ENCODE measurements at places on chromosomes 2 and 18.

GRCh38 chr18:43265465-43265864, 11.8 kb downstream of the SYT4 start:
- no peak for DNase-seq

DNA sequence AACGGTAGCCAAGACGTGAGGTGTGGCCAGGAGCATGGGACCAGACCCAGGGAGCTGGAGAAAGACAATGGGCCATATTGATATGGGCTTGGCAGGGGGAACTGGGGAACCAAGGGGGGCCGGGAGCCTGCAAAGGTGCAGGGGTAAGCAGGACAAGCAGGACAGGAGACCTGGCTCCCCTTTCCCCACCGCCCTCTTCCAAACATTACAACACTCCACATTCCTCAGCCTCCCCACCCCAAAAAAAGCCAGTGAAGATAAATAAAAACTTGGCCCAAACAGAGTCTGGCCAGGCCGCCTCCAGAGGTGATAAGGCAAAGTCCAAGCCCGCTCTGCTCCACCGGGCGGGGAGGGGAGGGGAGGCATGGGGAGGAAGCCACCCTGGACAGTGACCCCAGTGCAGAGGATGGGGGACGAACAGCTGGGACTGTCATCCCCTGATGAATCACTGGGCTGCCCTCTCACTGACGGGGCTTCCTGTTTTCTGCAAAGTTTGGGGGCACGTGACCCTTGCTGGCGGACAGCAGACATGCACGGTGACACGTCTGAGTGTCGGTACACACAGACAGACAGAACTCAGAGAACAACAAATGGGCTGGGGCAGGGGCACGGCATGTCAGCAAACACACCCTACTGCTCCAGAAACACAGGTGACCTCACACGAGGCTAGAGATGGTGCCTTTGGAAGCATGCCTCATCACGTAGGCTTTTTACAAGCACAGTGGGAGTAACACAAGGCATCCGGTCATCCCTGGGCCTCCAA, 100.2 kb downstream of the TNS1 start:
- peak; percentile 11 for DNase-seq

- no peak for DNase-seq
Measured at GRCh38 chr2:16093639-16094529, 153.5 kb downstream of the MYCN start.

DNA sequence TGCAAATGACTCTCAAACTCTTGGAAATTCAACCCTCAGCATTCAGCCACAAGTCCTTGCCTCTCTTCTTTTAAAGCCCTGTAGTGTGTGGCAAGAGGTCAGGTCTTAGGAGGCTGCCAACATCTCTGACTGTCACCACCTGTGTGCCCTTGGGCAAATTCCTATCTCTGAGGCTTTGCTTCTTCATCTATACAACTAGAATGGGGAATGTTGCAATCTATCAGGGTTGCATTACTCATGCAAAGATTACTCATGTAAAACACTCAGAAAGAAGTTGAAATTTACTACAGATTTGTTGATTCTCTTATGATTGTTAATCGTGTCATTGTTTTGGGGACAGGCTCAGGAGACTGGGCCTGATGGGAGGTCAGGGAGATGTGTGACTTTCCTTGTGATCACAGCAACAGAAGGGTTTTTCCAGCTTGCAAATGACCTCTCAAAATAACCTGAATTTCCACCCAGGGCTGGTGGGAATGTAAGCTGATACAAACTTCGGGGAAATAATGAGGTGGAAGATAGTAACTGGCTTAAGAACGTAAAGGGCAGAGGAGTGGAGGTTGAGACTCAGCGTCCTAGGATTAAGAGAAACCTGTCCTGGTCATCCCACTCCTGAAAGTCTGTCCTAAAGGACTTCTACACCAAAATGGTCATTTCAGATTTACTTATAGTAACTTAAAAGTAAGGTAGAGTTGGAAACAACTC, 32.1 kb upstream of the SIGLEC15 start:
- DNase-seq = no peak

DNA sequence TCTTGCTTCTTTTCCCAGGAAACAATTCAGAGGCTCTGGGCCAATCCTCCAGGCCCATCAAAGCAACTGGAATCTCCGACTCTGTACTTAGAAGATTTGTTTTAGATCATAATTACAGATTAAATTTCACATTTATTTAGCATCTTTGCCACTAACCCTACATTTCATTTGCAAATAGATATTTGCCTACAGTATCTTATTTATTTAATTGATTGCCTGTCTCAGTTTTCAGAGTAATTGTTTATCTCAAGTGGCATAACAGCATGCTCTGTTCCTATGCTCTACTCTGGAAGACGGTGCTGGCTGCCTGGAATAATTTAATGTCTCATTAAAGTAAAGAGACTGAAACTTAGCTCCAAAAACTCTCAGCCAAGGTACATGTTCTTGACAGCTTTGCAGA, 213.4 kb downstream of the HNMT start:
- DNase-seq = no peak

DNA sequence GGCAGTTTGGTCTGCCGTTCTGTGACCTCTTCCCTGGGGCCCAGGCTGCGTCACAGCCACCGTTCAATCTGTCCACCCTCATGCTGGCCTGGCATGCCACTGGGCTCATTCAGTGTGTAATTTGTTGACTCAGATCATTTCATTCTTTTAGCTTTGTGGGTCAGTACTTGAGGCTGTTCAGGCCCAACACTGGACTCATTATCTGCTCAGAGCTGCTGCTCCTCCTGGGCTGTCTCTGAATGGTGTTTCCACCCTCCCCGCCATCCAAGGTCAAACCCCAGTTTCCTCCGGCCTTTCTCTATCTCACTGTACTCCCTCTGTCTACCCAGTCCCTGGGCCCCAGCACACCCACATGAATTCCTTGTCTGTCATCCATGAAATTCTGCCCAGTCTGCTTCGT, 152.4 kb upstream of the NCK2 start:
- no peak for DNase-seq

- no peak for DNase-seq
Measured at GRCh38 chr18:48923746-48924629, 26.8 kb downstream of the SMAD7 start.

DNA sequence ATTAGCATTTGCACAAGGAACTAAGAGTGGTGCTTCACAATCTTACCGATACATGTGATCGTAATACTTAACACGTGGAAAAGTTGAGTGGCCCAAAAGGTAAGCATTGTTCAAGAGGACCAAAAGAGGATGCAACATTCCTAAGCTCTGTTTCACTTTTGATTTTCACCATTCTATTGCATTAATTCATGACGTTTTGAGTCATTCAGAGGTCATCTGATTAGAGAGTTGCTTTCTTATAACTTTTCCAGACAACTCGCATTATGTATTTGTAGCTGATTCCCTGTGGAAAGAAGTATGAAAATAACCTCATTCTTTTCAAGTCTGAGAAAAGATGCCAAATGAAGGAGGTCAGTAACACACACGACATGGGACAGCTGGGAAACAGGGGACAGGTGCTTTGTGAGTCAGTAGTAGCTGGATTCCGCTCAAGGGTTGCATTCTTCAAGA, 344.4 kb downstream of the RND3 start:
- no peak for DNase-seq

DNA sequence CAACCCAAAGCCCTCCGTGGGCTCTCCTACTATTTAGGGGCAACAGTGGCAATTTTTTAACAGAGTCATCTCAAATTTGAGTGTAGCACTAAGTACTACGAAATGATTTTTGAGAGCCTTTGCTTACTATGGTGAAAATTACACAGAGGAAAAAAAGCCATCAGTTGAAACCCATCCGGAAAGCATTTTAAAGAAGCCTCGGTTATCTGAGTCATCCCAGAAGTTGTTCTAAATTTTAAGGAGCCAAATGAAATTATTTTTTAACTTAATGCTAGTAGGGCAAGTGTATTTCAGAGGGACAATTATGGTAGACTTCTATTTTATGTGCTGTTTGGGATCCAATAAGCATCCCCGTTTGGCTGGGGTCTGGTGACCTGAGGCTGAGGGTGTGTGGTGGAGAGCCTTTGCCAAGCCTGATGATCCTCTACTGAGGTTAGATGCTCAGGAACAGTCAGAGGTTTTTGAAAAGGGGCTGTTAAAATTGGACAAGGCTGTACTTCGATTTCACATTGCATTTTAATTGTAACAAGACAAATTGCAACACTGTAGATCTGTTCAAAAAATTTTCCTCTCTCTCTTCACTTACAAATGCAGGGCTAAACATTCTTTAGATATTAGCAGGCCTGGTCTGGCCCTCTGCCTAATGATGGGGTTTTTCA, 47.0 kb downstream of the RAPGEF4 start:
- DNase-seq = no peak
